NCI-H446 treated with DMSO at 0.1 percent for 48 hours (cell line): ENCODE measurements at places on chromosomes 2 and 18.

GRCh38 chr18:49754866-49755265 is 58.5 kb downstream of the ACAA2 start:
- no peak for DNase-seq

DNA sequence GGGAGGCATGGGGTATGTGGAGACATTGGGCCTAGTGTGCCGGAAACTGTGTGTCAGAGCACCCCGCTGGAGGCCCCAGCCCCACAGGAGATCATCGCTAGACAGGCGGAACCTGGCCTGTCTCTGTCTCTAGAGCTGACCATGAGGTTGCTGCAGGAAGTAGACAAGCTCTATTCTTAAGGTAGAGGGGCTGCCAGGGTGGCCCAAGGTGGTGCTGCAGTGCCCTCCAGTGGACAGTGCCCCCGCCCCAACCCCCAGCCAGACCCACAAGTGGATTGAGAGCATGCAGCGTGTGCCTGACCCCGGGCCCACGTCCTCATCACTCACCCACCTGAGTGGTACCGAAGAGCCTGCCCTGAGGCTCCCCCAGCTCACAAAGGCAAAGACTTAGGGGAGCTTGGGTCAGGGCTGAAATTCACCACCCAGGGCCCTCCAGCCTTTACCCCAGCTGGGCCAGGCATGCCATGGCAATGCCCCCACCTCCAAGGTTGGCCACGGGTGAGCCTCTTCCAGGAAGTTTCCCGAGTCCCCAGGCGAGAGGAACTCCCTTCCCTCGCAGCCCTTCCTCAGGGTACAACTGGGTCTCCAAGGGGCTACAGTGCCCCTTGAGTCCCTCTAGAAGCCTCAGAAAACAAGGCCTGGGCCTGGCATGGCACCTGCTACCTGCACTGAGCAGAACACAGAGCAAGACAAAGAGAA is 155.0 kb downstream of the TTC32 start:
- no peak for DNase-seq

DNA sequence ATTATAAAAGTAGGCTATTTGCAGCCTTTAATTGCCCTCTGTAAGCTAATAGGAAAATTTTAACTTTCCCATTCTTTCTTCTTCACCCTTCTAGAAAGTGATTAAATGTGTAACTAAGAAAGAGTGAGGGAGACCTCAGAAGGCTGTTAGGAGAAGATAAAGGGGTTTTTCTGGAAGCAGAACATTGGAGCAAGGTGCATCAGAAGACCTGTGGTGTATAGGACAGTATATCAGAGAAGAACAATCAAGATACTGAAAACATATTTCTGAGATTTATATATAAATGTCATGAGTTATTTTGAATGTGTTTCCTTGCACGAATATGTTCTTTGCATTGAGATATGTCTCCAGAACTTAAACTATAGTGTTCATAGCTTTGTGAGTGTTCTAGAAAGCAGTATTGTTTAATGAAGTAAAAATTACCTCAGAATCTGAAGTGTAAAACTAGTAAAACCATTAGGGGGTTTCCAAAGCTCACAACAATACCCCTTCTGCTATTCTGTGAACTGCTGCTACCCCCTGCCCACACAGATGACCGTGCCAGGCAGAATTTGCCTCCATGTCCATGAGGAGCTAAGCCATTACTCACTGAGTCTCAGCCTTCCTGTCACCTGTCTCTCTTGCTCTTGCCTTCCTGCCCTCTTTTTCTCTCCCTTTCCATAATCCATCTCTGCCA is 537.9 kb downstream of the EPHA4 start:
- DNase-seq = no peak

DNA sequence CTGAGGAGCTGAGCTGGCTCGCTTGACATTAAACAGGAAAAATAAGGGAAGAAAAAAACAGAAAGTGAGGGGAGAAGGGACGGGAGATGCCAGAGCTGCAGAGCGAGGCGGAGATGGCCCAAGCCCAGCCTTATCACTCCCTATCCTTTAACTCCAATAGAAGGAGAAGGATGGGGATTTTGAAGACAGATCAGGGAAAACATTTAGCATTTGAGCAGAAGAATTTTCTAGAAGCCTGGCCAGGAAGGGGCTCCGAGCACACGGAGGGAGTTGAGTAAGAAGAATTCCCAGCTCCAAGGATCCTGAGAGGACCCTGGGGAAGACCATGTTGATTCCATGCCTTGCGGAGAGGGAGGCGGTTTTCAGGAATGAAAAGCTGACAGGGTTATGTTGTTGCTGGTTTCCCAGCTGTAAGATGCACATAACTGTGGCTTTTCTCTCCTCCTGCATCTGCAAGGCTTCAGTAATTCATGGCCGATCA is 35.6 kb downstream of the TWIST2 start:
- no peak for DNase-seq

DNA sequence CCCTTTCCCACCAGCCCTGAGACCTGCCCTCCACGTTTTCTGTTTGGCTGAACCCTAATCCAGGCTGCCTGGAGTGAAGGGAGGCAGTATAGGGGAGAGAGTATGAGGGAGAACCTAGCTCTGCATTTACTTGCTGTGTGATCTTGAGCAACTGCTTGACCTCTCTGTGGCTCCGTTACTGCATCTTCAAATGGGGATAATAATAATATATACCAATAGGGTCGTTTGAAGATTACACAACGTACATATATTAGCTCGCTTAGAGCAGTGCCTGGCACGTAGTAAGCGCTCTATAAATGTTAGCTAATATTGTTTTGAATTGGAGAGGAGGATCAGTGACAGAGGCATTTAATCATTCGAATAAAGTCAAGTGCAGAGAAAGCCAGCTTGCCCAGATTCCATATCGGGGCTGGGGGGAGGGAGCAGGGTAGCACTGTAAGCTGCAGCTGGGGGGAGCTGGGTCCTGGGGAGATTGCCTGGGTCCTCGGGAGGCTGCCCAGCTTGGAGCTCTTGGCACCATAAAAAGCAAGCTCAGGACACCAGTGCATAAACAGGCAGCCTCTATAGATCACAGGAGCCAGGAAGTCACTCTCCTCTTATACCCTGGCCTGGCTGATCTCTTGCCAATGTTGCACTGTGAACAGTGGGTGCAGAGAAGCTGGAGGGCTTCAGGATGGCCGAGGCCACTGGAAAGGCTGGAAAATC is 19.1 kb downstream of the KCNK3 start:
- DNase-seq = peak; percentile 44

GRCh38 chr18:46445522-46446313 is 211.3 kb downstream of the LOXHD1 start:
- DNase-seq = no peak

- DNase-seq = no peak
Measured at GRCh38 chr2:191675807-191676721, 1.9 kb upstream of the NABP1 start.

- DNase-seq = no peak
Measured at GRCh38 chr18:27314996-27315395, 129.9 kb upstream of the CHST9 start.

- no peak for DNase-seq
Measured at GRCh38 chr2:138476186-138476585, 25.4 kb upstream of the SPOPL start.

GRCh38 chr2:1492711-1493430 is 79.6 kb downstream of the TPO start:
- no peak for DNase-seq

DNA sequence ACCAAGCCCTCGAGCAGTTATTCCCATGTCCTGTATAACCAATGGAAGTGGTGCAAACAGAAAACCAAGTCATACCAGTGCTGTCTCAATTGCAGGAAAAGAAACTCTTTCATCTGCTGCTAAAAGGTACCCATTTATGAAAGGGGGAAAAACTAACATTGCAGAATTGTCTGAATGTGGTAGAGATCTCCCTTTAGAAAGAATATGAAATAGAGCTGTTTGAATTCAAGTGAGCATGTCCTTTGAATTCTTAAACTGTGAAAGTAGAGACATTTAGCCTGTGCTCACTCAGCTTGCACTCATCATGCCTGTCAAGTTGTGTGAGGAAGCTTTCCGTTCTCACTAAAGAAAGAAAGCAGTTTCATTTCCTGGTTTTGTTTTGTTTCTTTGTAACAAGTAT is 87.4 kb downstream of the EML4 start:
- DNase-seq = no peak

GRCh38 chr2:154686162-154686561 is 12.3 kb upstream of the KCNJ3 start:
- DNase-seq = no peak

DNA sequence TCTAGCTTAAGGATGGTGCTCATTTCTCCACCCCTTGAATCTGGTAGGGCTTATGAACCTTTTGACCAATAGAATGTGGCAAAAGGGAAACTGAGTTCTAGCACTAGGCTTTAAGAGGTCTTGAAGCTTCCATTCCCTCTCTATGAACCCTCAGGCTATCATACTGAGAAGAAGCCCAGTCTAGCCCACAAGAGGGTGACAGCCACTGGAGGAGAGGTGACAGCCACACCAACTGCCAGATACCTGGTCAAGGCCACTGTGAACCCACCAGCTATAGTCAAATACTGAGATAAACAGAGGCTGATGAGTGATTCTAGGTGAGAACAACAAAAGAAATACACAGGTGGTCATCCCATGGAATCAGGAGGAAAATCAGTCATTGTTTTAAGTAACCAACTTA is 37.6 kb downstream of the NCKAP5 start:
- DNase-seq = no peak

DNA sequence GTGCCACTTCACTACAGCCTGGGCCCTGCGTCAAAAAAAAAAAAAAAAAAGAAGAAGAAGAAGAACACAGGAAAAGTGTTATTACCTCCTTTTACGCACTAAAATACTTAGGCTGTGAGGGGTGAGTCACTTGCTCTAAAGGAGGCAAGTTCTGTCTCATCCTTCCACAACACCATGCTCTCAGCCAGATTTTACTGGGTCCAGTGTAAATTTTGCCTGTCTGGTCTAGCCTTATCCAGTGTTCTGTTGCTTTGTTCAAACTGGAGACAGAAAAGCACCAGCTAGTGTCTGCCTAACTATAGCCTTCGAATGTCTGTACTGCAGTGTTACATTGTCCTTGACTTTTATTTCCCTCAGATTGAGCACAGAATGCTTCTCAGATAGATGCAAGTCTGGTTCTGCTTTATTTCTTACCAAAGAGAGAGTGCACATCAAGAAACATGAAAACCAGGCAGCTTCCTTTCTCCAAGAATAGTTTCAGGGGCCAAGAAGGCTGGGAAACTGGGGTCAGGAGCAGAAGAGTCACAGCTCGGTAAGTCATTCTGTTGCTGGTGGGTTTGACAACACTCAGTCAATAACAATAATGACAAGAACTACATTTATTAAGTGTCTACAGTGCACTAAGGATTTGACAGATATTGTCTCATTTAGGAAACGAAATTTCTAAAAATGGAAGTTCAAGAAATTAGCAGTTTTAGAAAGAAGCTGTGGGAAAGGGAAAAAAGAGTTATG is 3.1 kb upstream of the MSGN1 start:
- DNase-seq = peak; percentile 9

GRCh38 chr2:24117902-24118301 is 5.2 kb downstream of the PFN4 start:
- no peak for DNase-seq

DNA sequence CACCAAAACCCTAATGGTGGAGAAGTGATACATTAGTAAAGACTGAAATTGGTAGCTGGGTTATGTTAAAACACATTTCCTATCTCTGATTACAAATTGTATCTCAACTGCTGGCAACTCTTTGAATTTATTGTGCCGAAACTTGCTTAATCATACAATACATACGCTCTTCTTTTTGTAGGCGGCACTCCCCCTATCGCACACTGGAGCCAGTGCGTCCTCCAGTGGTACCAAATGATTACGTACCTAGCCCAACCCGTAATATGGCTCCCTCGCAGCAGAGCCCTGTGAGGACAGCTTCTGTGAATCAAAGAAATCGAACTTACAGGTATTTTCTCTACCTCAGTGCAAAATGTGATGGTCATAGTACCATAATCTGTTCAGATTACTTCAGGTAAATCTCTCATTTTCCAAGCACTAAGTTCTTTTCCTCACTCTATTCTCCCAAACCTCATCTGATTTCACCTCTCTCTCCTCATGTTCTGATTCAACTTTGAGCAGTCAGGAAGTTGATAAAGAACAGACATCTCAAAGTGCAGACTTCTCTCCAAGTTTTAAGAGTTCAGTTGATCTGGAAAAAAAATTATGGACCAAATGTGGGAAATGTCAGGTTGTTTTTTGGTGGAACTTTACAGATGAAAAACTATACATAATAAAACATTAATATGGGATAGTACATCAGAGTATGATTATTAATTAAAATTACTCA is 66.5 kb downstream of the ABI2 start:
- DNase-seq = no peak

DNA sequence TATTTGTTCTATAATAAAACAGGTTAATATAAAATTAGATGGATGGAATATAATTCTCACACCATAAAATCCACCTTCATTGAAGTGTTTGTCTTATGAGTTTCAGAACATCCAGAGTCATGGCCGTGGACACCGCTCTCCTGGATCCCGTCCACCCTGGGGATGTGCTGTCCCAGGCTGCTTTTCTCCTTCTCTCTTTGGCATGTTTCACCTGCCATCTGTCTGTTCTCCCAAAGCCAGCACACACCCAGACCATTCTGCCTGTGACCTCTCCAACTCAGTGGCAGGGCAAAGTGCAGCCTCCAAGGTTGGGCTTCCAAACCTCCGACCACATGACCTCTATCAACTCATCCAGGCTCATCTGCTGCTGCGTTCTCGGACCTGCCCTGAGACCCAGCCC is 104.7 kb downstream of the MYT1L start:
- DNase-seq = peak; percentile 61

GRCh38 chr2:158097481-158097880 is 4.2 kb upstream of the UPP2 start:
- DNase-seq = no peak

DNA sequence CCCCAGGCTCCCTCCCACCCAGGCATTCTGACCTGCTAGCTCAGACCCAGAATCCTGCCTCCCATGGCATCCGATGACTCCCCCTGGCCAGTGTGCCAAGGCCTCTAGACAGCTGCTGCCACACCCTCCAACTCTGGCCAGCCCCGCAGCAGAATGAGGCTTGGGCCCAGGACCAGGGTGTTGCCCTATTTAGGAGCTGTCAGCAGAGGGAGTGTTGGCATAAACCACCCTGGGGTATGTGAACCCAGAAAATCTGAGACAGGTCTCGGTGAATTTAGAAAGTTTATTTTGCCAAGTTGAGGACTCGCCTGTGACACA is 134.3 kb downstream of the KLHL29 start:
- no peak for DNase-seq

DNA sequence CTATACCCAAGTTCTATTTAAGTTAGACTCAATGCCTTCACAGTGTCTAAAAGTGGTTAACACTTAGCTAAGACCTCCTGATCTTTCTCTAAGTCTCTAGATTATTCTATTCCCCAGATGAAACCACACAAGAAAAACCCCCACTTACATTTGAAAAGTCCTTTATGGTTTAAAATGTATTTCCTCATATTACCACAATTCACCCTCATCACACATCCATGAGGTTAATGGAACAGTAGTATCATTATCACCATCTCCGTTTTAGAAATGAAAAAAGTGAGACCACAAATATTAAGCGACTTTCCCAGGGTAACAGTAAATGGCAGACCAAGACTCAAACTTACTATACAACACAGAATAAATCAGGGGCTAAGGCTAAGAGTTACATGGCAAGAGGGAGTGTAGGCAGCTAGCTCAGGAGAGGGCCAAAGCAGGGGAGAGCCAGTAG is 28.6 kb downstream of the EPG5 start:
- DNase-seq = no peak
